Choroid plexus epithelial cell (primary cell): ENCODE measurements at places on chromosomes 6 and 20.

DNA sequence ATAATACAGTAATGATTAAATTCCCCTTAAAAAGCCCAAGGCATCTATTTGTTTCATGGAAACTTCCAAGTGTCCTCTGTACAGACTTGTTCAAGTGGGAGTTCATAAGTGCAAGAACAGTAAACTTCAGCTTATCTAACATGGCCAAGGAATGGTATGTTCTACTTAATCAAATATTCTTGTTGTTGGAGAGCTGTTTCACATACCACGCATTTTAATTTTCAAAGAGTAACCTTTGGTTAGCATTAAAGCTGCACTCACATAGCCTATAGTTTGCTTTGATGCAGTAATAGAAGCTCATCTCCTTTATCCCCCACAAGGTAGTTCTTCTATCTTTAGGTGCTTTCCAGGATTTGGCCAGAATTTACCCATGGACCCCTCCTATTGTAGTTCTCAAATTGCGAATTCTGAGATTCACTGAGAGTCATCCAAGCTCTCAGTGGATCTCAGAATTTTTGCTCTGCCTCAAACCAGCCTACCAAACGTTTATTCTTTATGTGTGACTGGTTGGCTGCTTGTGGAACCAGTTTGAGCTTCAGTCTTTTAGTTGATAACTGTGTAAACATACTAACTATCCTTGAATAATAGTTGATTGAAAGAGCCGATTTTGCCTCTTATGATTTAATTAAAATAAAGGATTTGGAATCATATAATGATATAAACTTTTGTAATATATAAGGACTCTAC is 668.0 kb upstream of the FLRT3 start:
- peak; percentile 90 for DNase-seq

DNA sequence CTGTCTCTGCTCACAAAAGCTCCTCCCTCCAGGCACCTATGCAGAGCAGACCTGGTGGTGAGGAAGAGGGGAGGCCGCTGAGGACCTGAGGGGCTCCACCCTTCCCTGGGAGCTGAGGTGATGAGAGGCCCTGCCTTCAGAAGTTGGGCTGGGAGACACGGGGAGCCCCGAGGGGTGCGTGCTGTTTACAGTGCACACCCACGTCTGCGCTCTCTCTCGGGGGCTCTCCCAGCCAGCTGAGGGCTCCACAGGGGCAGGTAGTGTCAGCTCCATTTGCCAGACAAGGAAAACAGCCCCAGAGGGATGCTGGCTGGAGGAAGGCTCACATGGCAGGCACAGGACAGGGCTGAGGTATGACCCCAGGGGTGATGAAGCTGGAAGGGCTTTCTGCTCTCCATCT is 13.5 kb upstream of the NOL4L start:
- DNase-seq = no peak

- no peak for DNase-seq
Measured at GRCh38 chr6:119428633-119429032, 79.1 kb upstream of the MAN1A1 start.

DNA sequence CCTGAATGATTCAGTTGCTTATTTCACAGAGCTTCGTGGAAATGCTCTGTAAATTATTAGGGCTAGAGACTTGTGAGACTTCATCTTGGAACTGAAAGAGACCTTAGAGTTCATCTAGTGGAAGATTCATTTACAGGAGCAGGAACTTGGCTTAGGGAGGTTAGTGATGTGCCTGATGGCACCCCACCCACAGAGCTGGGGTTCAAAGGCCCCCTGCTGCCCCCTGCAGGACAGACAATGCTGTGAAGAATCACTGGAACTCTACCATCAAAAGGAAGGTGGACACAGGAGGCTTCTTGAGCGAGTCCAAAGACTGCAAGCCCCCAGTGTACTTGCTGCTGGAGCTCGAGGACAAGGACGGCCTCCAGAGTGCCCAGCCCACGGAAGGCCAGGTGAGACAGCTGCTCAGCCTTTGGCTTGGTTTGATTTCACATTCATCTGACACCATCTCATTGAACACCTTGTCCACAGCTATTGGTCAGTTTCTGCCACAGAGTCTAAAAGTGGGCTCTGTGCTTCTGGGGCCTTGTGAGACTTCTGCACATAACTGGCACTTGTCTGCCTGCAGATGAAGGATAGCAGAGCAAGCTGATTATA is 25.1 kb downstream of the MYBL2 start:
- peak; percentile 57 for DNase-seq

DNA sequence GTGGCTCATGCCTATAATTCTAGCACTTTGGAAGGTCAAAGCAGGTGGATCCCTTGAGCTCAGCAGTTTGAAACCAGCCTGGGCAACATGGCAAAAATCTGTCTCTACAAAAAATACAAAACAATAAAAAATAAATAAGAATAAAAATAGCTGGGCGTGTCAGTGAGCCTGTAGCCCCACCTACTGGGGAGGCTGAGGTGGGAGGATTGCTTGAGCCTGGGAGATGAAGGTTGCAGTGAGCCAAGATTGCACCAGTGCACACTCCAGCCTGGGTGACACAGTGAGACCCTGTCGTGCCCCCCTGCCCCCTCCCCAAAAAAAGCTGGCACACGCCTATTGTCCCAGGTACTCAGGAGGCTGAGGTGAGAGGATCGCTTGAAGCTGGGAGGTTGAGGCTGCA is 35.1 kb upstream of the SRPK1 start:
- no peak for DNase-seq

GRCh38 chr6:30820193-30820592 is 64.1 kb upstream of the DDR1 start:
- peak; percentile 65 for DNase-seq

DNA sequence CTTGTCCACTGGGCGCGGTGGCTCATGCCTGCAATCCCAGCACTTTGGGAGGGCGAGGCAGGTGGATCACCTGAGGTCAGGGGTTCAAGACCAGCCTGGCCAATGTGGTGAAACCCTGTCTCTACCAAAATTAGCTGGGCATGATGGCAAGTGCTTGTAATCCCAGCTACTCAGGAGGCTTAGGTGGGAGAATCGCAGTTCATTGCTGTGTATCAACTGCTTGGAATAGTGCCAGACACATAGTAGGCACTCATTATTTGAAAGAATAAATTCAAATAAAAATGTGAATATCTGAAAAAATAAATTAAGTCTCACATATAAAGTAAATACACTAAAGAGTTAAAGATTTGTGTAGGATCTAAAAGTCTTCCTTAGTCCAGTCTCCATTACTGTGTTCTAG is 1.9 kb downstream of the PAK1IP1 start:
- no peak for DNase-seq

DNA sequence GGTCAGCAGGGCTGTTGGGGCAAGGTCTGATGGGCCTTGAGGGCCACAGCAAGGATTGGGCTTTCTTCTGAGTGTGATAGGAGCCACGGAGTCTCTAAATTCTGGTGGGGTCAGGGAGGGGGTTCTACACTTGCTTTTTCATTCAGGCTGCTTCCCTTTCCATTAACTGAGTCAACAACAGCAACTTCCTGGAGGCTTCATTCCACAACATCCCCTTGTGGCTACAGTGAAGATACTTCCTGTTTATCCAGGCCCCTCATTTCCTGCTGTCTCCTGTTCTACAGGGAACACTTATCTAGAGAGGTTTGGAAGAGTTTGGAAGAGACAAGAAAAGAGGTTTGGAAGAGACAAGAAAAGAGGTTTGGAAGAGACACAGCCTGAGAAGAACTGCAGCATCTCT is 144.8 kb upstream of the ENPP5 start:
- no peak for DNase-seq
